Naive thymus-derived CD4-positive, alpha-beta T cell (primary cell): ENCODE measurements at places on chromosomes 13 and 19. TPM values are rescaled to one million over a fixed set of nuclear protein-coding genes. Genes with fewer than 3 reads are reported as not detected.

- no peak for DNase-seq
These were observed 1.6 kb upstream of the PTGIR start for GRCh38 chr19:46626446-46626845.

The COX7A1 gene
- total RNA-seq: not detected

DNA sequence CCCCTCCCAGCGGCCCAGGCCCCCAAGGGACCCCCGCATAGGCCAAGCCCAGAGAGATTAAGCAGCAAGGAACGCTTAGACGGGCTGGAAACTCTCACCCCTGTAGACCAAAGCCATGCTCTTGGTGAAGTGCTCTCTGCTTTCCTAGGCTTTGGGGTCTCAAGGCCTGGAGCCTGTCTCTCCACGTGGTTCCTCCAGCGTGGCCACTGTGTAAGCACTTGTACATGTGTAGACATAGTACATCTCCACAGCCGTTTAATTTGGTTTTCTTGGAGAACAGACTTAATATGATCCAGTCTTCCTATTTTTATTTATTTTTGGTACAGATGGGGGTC is 1.1 kb downstream of the NUDT19 start:
- DNase-seq: no peak

GRCh38 chr13:39403106-39403505 is 199.9 kb downstream of the LHFPL6 start:
- DNase-seq: no peak

The PPP6R1 gene
- total RNA-seq: 204 TPM
